ENCODE measurements at places on chromosomes 4 and X.

- no peak for DNase-seq
Observed at GRCh38 chr4:73832651-73833237, 3.7 kb upstream of the CXCL6 start.

- DNase-seq, result no peak
Observed at GRCh38 chr4:168830777-168831512, 179.1 kb downstream of the CBR4 start.

- no peak for DNase-seq
Observed at GRCh38 chr4:119299741-119300100, 22.2 kb downstream of the FABP2 start.

DNA sequence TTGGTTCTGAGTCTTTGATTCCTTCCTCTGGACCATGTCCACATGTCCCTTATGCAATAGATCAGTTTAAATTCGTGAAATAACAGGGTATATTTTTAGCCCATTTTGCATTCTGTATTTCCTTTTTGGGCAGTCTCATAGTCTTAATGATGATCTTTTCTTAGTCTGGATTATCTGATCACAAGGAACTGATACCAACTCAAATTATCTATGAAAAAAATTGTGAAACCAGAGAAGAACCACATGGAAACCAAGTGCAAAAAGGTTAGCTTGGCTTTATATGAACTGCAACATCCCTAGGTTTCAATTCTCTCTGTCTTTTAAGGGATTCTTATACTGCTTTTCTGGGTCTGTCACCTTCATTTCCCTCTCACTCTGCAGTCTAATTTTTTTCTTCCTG is 608.6 kb upstream of the AADAT start:
- no peak for DNase-seq

- no peak for DNase-seq
Observed at GRCh38 chr4:48439988-48440387, 43.2 kb upstream of the SLC10A4 start.

GRCh38 chr4:106679063-106679462 is 310.5 kb upstream of the GIMD1 start:
- DNase-seq, result no peak

DNA sequence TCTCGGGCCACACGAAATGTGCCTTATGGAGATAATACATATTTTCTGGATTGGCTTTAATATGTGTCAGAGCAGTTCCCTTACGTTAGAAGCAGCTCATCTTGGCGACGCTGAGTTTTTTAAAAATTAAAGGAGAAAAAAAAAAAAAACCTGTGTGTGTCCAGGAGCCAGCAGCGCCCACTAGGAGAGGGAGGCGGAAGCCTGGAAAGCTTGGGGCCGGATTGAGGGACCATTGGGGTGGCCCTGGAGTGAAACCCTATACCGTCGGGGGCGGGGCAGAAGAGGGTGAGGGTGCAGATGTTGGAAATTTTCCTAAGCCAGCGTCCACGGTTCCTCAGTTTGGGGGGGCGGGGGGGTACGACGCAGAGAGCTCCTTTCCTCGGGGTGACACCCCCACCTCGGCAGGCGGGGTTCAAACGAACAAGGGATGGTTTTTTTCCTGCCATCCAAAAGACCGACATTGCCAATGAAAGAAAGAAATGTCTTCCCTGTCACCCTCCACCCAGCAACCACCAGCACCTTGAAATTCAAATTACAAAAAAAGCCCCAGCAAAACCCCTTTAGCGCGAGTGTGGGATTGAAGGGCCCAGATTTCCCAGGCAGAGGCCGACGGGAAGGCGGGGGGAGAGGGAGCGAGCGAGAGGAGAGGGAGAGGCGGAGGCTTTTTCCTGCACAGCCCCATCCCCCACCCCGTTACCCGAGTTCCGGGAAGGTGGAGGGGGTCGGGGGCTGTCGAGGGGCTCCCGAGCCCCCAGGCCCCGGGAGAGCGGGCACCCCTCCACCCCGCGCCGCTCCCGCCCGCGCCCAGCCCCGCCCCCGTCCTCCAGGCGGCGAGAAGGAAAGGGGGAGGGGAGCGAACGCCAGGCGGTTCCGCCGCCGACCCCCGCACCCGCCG is 859 bp downstream of the SMARCA1 start:
- DNase-seq, result peak; percentile 25

DNA sequence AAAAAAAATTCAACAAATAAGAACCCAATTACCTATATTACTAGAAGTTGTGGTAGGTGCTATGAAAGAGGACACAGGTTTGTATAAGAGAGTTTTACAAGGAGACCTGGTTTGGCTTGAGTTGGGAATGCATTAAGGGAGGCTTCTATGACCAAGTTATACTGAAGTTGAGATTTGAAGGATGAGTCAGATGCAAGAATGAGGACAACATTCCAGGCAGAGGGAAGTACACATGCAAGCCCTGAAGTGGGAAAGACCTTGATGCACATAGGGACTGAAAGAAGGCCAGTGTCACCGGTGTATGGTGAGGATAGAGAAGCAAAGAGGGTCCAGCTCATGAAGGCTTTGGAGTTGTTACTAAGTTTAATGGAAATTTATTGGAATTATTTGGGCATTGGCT is 52.2 kb downstream of the ANK2 start:
- DNase-seq, result no peak

- no peak for DNase-seq
Observed at GRCh38 chr4:25956260-25956659, 42.2 kb downstream of the SMIM20 start.

GRCh38 chr4:62252728-62253127 is 1052.6 kb downstream of the ADGRL3 start:
- no peak for DNase-seq

GRCh38 chr4:33537527-33537926 is 2706.8 kb downstream of the ARAP2 start:
- DNase-seq, result no peak

DNA sequence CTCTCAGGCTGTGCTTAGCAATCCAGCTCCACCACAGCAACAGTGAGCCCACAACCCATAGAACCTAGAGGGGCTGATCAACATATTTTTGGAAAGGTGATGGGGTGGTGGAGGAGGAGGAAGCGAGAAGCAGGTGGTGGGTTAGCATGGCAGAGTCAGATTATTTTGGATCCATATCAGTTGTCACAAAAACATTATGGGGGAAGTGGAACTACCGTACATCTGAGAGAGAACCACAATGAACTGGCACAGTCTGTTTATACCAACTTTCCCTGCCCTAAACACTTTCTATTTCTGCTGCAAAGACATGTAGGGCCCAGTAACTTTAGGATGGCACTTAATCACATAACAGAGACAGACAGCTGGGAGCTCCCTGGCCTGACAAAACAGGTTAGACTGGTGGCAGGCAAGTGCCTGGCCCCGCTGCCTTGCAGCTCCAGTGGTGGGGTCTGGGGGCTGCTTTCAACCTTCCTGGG is 4.3 kb downstream of the SLC9A7 start:
- DNase-seq, result no peak

- no peak for DNase-seq
Observed at GRCh38 chr4:169791062-169791461, 33.3 kb upstream of the HPF1 start.

DNA sequence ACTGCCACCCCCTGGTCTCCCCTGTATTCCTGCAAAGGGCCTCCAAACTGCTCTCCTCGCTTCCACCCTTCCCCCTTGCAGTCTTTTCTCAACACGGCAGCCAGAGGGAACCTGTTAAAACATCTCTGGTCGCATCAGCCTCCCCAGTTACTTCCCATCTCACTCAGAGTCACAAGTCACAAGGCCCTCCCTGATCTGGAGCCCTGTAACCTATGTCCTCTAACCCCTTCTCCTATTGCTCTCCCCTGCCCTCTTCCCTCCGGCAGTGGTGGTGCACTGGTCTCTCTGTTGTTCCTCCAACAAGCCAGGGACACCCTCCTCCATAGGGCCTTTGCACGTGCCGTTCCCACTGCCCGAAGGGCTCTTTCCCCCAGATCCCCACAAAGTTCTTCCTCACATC is 73.2 kb downstream of the SH3KBP1 start:
- DNase-seq, result no peak

DNA sequence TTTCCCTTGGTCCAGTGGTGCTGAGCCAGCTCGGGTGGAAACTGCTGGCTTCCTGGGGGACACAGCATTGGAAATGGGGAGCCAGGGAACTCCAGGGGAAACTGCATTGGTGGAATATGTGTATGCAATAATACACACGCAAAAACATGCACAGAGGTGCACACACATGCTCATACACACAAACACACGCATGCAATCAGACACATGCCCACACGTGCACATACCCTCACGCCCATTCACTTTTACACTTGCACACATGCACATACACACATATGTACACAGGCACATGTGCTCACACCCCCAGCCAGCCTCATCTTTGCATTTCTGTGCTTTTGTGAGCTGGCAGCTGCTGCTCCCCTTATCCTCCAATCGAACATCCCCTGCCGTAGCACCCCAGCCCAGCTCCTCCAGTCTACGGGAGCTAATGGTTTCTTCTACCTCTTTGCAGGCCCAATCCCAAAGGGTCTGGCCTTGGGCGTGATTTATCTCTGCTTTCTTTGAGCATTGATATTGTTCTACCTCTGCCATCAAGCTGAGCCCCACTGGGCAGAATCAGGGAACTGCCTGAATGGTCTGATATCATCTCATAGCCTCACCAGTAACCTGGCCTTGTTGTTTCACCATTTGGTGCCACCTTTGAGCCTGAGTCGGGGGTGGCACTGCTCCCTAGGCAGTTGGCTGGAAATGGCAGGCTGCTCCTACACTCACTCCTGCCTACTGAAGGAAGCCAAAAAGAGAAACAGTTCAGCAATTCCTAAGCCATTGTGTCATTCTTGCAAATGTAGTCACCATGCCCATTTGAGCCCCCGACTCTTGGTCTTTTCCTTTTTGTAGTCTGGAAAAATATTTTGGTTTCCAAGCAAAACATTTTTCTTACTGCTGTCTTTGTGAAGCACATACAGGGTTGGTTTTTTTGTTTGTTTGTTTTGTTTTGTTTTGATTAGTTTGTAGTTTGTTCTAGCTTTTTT is 104.4 kb upstream of the MAMLD1 start:
- DNase-seq, result no peak

DNA sequence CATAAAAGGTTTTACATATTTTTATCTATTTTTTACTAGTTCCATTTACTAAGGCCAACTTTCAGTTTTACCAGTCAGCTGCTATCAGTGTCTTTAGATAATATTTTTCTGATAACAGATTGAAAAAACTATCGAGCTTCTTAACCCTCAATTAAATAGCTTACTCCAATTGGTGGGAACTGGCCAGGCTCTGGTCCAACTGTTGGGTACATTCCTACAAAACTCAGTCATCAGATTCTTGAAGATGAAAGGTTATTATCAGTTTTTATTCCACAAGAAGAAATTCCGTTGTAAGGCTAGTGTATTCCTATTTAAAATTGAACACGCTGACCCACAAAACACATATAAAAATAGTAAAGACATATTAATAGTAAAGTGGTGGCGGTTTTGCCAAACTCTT is 346.2 kb downstream of the MAPK10 start:
- DNase-seq, result no peak
